ENCODE measurements at places on chromosomes 4 and X.

GRCh38 chr4:183905593-183906488, 734 bp downstream of the STOX2 start:
- peak; percentile 12 for DNase-seq

DNA sequence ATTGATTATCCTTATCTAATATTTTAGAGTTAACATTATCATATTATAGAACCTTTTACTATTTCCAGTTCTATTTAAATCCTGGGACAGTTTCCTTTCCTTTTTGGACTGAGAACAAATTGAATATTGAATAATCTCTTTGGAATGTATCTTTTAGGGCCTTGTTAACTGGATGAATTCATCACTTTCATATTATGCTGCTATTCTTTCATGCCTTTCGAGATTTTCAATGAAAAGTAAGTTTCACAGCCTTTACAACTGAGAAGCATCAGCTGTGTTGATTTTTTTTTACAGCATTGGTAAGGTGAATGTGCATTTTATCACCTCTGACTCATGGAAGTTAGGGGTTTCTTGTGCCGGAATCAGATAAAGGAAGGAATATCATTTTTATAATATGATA, 39.6 kb downstream of the PDLIM5 start:
- DNase-seq: no peak

GRCh38 chr4:80036949-80037685, 35.9 kb downstream of the ANTXR2 start:
- DNase-seq: no peak

DNA sequence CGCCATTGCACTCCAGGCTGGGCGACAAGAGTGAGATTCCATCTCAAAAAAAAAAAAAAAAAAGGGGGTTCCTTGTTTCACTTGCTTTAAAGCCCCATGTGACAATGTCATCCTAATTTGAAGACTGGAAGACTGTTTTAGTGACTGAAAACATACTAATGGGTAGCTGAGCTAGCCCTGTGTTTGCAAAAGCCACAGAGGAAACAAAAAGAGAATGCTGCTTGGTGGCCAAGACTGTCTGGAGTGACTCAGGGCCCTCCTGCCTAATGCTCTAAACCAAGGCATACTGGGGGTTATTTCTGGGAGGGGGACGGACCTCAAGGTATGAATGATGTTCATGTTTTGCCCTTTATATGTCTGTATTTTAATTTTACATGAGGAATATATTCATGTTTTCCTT, 16.0 kb downstream of the HPSE start:
- no peak for DNase-seq

DNA sequence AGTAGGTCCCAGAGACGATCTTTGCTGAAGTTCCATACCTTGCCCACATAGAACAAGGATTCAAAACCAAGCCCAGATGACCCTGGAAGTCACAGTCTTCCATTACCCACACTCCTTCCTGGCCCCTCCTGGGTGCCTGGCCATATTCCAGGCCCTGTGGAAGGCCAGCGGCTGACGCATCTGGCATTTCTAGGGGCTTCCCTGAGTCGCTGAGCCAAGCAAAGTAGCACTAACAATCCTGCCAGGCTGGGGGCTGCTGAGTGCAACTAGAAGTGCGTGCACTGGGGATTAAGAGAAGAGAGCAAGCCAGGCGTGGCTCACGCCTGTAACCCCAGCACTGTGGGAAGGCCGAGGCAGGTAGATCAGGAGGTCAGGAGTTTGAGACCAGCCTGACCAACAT, 175.2 kb upstream of the CPEB2 start:
- no peak for DNase-seq

DNA sequence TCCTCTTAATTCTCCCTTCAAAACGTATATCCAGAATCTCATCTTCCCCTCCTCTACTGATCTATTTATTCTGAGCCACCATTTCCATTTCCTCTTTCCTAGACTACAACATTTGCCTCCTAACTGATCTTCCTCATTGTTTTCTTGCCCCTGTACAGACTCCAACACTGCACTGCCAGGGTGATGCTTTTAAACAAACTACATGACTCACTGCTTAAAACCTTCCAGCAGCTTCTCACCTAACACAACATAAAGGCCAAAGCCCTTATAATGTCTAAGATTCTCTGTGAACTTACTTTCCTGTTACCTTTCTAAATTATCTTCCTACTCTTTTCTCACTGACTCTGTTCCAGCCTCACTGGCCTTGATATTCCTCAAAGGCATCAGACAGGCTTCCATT, 161.0 kb upstream of the HS3ST1 start:
- no peak for DNase-seq

- no peak for DNase-seq
These were observed 92.1 kb downstream of the SHROOM4 start for GRCh38 chrX:50721764-50722521.

DNA sequence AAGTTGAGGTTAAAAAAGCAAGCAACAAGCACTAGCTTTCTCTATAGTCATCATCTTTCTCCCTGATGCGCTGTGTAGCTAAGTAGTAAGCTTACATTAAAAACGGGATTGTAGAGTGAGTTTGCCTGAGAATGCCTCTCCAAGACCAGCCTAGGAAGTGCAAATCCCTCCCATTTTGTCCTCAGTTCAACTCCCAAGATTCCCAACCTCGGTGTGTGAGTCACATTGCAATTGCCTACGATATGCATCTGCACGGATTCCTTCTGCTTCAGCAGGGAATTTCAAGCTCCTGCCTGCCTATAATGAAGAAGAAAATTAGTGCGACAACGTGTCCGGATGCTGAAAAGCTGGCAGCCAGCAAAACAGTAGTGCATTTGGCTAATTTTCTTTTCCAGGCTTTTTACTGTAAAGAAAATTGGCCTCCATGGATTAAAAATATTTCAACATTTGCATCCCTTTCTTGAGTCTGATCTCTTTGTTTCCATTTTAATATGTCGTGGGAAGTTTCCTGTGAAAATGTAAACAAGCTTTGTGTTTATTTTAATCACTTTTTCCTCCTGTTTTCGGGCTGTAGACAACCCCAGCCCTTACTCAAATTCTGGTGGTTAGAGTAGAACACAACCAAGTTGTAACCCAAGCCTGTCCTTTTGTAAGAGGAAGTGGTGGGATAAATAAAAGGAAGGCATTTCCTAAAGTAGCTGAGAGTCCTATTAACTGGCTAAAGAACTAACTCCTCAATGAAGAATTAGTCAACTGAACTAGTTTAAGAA, 58.4 kb upstream of the TET2 start:
- no peak for DNase-seq

- no peak for DNase-seq
These were observed 133.1 kb downstream of the AKAP4 start for GRCh38 chrX:50067435-50068284.

- no peak for DNase-seq
These were observed 202.7 kb downstream of the NR3C2 start for GRCh38 chr4:148239494-148239985.

DNA sequence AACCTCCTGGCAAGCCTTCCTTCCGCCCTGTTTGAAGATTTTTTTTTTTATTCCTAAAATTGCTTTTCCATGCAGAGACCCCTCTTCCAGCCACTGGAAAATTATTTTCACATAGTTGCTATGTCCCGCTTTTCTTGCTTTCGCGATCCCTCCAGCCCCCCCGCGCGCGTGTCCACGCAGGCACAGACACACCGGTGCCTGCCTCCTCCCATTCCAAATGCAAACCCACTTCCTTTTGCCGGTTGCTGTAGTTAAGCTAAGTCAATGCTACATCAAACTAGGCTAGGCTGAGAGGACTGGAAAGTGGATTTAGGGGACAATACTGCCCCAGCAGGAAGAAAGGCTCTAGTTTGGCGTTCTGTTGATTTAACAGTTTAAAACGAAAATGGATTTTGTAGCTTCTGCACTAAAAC, 111.0 kb downstream of the DHX15 start:
- DNase-seq: no peak

DNA sequence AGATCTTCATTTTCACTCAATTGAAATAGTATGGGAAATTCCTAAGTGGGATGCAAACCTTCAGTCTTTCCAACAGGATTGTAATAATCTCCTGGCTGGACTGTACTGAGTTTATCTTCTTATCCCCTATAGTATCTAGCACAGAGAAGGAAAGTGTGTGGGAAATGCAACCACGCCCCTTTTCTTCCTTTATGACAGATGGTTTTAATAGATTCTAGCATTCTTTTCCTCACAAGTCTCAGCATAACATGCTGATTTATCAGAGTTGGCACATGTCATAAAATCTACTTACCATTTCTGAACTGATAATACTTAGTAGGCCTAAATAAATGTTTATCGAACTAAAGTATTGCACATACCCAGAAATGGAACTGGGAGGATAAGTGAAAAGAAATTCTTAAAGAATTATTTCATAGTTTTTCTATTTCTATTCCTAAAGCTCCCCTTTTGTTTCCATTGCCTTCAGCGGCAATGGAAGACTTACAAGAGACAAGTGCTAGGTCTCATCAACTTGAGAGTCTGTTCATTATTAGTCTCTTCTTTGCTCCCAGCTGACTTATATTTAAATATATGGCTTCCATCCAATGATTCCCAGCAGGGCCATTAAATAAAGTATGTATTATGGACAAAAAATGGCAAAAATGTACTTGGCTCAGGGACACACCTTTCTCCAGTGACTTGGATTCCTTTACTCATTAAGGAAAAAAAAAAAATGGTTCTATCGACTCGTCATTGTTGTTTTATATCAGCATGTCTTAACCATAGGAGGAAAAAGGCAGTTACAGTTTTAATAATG, 484.5 kb downstream of the IL1RAPL1 start:
- DNase-seq: no peak

DNA sequence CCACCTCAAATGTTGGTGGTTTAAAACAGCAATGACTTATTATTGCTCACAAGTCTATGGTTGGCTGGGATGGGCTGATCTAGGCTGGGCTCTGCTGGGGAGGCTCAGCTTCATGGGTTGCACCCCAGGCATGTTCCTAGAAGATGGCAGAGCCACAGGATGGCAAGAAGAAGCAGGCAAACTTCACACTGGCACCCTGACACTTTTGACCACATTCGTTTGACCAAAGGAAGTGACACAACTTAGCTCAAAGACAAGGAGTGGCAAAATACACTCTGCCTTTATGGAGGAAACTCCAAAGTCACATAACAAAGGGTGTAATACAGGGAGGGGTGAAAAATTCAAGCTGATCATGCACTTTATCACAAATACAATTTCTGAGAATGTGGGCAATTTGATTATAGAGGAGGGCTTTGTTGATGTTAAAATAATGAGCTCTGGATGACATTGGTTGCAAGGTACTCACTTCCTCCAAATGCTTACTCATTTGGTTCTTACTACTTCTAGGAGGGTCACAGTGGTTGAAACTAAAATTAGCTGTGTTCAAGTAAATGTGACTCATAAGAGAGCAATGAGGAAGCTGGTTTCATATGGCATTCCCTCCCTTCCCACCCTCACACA, 249.2 kb upstream of the RPS6KA3 start:
- DNase-seq: peak; percentile 29

Measured in activated CD4-positive, alpha-beta T cell treated with anti-CD3 and anti-CD28 coated beads for 48 hours (primary cell).